ENCODE measurements at places on chromosomes 6 and 20.
A peak's percentile ranks its signal among the peaks of the same experiment; 100 is the strongest.

GRCh38 chr6:40331545-40331944 is 255.6 kb downstream of the LRFN2 start:
- DNase-seq = no peak

GRCh38 chr6:47144306-47144705 is 102.2 kb upstream of the ADGRF1 start:
- no peak for DNase-seq

GRCh38 chr20:34705008-34705396 is 858 bp downstream of the TP53INP2 start:
- DNase-seq = no peak

GRCh38 chr20:60794674-60795073 is 457.4 kb upstream of the CDH4 start:
- no peak for DNase-seq

DNA sequence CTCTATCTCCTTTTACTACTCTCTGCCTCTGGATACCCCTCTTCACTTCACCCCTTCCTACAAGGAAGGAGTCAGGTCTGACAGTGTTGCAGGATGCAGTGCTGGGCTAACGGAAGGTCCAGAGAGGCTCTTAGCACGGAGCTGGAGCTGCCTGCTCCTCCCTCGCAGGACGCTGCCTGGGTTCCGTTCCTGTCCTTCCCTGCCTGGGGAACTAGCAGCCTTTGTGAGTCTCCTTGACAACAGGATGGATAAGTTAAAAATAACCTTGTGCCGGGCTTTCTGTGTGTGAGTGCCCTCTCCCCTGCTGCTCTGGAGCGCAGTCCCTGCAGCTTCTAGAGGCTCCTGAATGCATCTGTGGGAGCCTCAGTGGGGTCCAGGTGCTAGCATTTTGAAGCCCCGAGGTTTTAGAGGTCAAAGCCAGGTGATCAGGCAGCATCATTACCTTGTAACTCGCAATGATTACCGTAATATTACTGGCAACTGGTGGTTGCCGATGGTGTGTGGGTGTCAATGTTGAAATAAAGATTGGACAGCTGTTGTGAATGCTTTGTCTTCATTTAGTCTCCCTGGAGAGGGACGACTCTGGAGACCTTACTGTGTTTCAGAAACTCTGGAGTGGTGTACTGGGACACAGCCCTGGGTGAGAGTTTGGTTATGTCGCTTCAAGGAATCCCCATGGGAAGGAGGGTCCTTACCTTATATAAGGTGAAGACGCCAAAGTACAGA is 44.4 kb downstream of the CDS2 start:
- DNase-seq = no peak

DNA sequence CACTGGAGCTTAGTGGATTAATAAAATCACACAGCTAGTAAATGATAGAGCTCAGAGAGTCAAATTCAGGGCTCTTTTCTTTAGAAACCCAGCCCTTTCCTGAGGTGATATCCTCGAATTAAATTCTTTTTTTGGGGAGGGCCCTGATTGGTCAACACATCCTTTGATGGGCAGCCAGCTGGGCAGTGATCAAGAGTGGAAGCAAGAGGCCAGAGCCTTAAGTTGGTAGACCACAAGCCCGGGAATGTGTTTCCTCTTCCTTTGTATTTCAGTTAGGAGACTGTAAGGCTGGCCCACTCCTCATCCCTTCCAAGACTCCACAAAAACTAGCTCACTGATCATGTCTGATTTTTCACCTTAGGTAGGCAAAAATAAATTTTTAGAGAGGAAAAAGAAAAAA is 640.5 kb downstream of the DHX35 start:
- DNase-seq = no peak

DNA sequence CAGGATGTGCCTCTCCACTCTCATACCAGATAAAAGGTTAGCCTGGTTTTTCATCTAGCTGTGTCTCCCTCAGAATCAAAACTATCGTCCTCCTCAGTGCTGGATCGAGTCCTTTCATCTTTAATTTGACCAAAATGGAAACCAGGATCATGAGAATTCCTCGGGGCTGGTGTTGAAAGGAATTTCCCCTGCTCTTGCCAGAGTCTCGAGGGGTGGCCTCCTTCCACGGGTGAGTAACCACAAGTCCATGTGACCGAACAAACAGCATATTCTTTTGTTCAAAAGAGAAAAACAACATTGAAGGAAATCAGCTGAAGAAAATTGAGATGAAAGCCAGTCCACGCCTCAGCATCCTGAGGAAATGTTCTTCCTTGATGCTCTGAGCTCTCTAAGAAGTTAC is 165.9 kb upstream of the CDYL start:
- DNase-seq = no peak

DNA sequence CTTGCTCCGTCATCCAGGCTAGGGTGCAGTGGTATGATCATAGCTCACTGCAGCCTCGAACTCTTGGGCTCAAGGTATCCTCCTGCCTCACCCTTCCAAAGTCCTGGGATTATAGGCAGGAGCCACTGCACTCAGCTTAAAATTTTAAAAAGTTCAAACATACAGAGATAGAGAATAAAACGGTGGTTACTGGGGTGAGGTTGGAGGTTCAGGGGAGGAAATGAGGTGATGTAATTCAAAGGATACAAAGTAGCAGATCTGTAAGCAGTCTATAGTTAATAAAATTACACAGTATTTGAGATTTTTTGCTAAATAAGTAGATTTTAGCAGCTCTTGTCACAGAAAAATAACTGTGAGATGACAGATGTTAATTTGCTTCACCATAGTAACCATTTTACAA is 7.5 kb upstream of the AFG1L start:
- no peak for DNase-seq

GRCh38 chr6:26304213-26304796 is 60.7 kb upstream of the BTN3A2 start:
- DNase-seq = no peak

DNA sequence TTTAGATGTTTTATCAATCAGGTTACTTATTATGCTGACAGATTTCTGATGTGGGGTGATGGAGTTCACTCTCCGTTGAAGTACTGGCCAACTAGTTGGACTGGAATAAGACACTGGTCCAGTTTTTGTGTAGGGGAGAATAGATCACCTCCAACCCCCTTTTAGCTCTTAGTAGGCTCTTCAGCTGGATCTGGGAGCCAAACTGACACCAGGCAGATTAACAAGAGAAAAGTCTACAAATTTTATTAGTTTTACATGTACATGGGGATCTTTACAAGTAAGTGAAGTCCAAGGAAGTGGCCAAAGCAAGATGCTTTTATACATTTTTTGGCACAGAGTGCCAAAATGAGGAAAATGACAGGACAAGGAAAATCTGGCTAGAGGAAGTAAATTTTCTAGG is 107.1 kb downstream of the UBE3D start:
- DNase-seq = no peak

- DNase-seq = no peak
Measured at GRCh38 chr20:51666126-51666525, 102.1 kb downstream of the ATP9A start.

- DNase-seq = no peak
Measured at GRCh38 chr20:44287272-44288097, 23.5 kb downstream of the FITM2 start.

GRCh38 chr6:141946502-141946901 is 186.2 kb upstream of the GJE1 start:
- no peak for DNase-seq

GRCh38 chr6:20479526-20479925 is 54.7 kb upstream of the CDKAL1 start:
- DNase-seq = no peak

DNA sequence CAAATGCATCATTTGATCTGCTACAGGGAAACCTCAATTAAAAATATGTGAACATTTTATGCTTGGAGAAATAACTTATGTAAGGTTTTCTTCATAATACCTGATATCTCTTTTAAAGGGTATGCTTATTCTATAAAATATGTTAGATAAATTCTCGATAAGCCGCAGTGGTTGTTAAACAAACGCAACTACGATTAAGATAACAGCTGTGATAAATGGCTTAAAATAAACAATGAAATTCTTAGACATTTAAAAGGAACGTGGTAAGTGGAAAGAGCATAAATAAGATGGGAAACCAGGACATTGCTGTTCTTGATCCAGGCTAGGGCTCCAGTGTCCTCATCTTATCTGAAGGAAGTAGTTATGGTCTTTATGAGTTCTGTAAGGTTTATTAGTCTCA is 415.9 kb downstream of the CD83 start:
- DNase-seq = no peak

DNA sequence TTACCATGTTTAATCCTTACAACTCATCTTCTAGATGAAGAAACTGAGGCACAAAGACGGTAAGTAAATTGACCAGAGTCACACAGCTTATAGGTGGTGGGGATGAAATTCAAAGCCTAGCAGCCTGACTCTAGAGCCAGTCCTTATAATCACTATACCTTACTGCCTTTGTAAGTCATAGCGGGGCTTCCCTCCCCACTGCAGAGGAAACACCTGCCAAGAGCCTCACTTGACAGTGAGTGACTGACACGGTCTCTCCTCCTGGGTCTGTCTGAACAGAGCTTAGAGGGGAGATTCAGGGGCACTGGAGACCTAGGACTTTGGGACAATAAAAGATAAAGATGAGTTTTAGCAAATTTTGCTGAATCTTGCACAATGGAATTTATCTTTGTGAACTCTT is 12.8 kb downstream of the SUN5 start:
- no peak for DNase-seq

- DNase-seq = no peak
Measured at GRCh38 chr6:4185419-4185818, 50.0 kb upstream of the ECI2 start.

DNA sequence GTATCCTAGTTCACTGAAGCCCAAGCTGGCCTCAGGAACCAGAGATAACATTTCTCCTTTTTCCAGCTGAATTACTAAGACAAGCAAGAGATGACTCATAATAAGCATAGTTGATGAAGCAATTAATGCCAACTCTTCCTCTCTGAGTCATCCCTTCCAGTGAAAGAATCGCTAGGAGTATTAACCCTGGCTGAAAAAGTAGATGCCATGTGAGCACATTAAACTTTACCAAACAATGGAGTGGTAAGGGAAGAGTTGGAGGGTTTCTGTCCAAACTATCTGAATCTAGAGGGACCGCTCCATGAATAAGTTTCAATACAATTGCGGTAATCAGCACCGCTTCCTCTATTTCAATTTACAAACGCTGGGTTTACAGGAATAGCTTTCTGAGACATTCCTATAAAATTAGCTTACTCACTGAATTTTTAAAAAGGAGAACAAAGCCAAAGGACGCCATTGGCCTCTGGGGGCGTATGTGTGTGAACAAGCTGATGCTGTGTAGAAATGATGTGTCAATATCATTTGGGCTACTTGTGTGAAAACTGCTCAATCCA is 48.3 kb downstream of the ATXN1 start:
- no peak for DNase-seq

- peak; percentile 78 for DNase-seq
Measured at GRCh38 chr6:37029249-37029971, 24.0 kb downstream of the FGD2 start.

DNA sequence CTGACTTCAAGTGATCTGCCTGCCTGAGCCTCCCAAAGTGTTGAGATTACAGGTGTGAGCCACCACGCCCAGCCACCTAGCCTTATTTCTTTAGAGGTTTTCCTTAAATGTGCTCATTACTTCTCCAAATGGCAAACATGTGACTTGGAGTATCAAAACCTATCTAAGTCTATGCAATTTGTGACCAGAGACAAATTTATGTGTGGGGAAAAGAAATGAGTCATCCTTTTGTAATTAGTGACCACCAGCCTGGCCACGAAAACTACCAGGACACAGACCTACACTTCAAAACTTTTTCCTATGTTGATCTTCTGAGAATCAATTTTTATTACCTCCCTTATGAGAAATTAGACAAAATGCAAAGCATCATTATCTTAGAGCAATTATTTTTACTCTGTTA is 64.6 kb upstream of the OGFRL1 start:
- no peak for DNase-seq

DNA sequence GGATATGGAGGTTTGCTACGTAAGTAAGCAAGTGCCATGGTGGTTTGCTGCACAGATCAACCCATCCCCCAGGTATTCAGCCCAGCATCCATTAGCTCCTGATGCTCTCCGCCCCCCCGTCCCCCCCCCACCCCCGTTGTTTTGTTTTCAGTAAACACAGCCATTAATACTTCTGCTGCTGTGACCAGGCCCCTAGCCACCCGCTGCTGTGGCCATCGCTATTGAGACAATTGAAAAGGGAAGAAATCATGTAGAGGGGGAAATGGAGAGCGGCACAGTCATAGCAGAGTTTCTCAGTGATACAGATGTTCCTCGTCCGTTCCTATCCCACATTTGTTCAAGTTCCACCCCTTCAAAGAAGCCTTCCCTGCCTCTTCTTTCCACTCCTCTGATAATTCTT is 24.9 kb downstream of the SLC35D3 start:
- no peak for DNase-seq

DNA sequence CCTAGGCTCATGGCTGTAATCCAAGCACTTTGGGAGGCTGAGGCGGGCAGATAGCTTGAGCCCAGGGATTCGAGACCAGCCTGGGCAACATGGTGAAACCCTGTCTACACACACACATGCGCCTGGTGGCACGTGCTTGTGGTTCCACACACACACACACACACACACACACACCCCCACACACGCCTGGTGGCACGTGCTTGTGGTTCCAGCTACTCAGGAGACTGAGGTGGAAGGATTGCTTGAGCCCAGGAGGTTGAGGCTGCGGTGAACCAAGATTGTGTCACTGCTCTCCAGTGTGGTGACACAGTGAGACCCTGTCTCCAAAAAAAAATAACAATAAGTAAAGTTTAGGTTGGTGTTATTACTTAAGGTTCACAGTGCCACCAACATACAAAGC is 165.8 kb downstream of the ZFAND3 start:
- no peak for DNase-seq

DNA sequence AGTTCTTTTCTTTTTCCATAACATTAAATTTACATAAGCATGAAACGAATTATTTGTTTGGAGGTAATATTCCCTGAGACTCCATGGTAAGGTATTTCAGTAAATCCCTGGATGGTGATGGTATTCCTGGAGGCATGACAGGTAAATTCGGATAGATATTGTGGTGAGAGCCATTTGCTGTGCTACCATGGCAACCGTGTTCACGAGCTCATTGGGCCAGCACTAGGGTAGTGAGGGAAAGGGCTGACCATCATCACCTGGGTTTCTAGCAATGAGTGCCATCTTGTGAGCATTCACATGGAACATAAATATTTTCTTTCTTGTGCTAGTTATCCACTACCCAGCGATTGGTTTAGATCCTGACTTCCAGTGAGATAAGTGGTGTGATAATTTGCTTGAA is 51.9 kb upstream of the GNRH2 start:
- DNase-seq = no peak

- DNase-seq = no peak
Measured at GRCh38 chr6:30111266-30111856, 1.5 kb downstream of the TRIM31 start.

- no peak for DNase-seq
Measured at GRCh38 chr6:39375405-39375804, 52.9 kb upstream of the KCNK16 start.
